H1 (cell line): ENCODE measurements at places on chromosomes 4 and X.
A peak's percentile ranks its signal among the peaks of the same experiment; 100 is the strongest.

DNA sequence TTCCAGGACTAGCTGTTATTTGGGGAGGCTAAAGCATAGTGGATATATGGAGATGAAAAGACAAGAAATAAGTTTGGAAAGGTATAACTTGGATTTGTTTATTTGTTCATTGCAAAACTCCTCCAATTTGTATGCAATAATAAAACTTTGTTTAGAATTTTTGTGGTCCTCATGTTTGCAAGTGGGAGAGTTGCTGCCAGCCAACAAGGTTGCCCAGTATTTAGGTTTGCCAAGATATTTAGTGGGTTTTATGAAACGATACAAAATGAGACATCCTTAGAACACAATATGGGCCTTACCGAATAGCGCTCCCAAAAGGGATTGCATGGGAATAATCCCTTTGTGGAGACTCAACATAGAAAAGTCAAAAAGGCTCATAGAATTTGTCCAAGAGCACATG lies 162.1 kb downstream of the INPP4B start:
- DNase-seq: no peak

GRCh38 chr4:84750260-84750959 lies 167.5 kb downstream of the CDS1 start:
- no peak for DNase-seq

DNA sequence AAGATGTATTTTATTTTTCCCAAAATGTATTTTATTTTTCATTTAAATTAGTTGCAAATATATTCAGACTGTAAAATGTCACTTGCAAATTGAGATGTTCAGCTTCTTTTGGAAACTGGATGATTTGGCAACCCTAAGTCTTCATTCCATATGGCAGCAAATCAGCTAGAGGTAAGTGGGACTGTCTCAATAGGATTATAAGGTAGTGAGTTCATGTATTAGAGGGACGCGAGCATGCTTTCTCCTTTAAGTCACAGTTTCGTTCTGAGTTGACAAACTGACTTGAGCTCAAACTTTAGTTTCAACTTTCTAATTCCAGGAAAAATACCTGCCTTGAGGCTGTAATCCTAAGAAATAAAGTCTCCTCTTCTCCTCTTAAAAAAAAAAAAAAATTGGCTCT lies 44.2 kb upstream of the TMEM131L start:
- no peak for DNase-seq

DNA sequence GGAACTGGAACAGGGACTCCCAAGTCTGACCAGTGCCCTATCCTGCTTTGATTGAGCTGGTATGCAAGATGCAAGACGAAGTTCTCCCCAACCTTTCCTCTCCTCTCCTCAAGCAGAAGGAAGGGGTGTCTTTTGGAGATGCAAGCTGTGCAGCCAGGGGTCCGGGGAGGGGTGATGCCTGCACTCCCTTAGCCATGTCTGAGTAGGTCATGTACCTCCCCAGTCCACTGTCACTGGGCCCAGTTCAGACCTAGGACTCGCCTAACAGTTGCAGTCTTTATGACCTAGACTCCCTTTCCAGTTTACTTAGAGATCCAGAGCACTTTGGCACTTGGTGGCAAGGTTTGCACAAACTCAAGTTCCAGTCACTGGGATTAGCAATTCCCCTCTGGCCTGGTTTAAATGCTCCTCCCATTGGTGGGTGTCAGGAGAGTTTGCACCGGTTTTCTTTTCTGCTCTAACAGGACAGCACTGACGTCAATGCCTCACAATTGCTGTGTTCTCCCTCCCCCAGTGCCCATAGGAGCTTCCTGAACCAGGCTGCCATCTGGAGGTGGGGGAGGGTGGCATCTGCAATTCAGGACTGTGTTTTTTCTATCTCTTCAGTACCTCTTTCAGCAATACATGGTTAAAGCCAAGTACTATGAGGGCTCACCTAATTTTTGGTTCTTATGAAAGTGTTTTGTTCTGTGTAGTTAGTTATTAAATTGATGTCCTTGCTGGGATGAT lies 782.2 kb downstream of the ARAP2 start:
- no peak for DNase-seq

DNA sequence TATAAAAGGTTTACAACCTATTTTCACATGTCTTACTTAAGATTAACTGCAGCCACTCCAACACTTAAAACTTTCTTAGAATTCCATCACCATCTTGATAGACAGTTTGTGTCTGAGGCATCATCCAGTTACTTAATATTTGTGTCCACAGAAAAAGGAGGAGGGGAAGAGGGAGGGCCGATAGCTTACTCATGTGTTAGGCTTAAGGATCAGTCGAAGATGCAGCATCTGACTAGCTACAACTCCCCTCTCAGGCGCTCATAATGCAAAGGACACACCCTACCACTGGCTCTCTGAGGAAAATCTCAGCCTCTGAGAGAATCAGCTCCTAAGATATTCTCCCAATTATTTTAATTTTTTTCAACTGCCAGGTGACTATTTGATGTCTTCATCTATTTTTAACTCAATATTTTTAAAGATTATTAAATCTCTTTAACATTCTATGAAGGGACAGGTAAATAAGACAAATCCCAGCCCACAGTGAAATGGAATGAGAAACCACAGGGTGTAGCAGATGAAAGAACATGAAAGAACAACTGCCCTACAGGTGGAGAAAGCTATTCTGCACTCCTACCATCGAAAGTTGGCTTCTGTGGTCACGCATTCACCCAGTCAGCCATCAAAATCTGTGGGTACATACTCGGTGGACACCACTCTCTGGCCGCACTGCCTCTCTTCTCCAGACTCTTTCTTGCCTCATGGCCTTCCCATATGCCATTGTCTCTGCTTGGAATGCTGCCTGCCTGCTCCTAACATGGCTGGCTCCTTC lies 48.0 kb downstream of the ARAP2 start:
- no peak for DNase-seq

GRCh38 chr4:1378559-1379231 lies 27.5 kb downstream of the NKX1-1 start:
- DNase-seq: no peak

DNA sequence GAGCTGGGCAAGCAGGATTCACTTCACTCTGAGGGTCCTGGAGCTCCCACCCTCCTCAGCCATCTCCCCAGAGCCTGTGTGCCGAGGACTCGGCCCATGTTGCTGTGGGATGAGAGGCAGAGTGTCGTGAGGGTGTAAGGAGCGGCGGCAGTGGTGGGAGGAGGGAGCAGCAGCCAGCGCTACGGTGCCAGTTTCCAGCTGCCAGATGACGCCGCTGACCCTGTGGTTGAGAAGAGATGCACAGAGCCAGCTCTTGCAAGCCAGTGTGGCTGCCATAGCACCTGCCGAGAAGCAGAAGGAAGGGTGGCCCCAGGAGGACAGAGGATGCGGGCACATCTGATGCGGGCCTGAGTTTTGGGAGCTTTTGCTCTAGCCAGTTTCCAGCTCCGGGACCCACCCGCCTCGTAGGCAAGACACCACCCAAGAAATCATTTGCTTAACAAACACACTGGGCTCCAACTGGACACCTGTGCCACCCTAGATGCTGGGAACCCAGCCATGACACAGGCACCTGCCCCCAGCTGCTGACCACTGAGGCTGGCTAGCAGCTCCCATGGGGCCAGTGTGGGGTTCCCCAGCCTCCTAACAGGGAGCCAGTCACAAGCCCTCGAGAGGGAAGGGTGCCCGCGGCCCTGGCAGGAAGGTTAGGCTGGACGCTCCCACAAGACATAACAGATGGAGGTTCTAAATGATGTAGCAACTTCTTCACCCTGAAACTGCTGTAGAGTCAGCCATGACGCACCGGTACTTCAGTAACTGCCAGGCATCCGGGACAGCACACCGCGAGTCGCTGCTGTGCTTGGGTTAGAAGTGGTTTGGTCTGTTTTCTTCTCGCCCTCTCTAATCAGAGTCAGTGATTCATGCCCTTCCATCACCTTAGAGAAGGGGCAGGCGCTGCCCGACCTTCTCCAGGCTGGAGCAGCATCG lies 8.9 kb downstream of the MSANTD1 start:
- no peak for DNase-seq

DNA sequence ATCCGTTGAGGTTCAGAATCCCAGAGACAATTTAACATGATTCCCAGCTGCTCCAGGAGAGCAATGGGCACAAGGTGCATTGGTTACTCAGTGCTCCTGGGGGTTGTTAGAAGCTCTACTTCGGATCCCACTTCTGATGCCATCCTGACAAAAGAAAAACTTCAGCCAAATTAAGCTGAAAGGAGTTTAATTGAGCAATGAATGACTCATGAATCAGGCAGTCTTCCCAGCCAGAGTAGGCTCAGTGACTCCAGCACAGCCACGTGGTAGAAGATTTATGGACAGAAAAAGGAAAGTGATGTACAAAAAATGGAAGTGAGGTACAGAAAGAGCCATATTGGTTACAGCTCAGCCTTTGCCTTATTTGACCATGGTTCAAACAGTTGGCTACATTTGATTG lies 95.7 kb downstream of the PWWP3B start:
- no peak for DNase-seq

- no peak for DNase-seq
Measured at GRCh38 chr4:118087366-118087765, 53.1 kb downstream of the NDST3 start.

- DNase-seq: no peak
Measured at GRCh38 chr4:141240671-141241070, 20.0 kb downstream of the ZNF330 start.

DNA sequence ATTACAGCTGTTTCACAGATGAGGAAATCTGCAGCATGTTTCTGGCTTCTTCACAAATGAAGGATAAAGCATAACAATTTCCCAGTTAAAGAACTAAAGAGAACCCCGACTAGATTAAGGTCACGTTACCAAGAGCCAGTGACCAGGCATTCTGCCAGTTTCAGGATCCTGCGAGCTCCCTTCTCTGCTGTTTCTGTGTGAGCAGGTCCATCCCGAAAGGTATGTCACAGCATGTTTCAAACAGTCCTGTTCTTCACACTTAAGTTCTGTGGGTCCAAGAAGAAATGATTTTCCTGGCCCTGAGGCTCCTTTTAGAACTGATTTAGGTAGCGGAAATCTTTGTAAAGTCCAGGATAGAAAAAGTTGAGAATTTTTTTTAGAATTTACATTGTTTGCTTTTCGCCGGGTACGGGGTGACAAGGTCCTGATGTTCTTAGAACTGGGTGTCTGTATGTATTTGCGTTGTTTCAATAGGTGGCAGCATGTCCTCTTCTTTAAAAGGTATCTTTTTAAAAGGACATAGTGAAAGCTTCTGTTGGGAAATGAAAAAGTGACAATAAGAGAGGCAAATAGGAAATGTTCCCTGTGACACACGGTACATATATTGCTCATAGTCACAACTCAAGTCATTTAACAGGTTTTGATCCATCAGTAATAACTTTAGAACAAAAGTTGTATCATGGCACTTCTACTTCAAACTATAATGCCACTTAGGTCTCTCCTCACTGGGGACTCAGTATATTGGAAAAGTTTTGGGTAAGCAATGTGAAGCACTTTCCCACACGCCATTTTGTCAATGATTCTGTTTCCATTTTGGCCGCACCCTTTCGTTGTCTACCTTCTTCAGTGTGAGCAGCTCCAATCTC lies 18.4 kb downstream of the IL21 start:
- no peak for DNase-seq

GRCh38 chr4:185082561-185082960 lies 60.5 kb upstream of the SLC25A4 start:
- no peak for DNase-seq

GRCh38 chr4:89142691-89143669 lies 31.6 kb downstream of the TIGD2 start:
- DNase-seq: no peak

GRCh38 chr4:92969650-92970379 lies 666.0 kb downstream of the GRID2 start:
- no peak for DNase-seq

- DNase-seq: no peak
Measured at GRCh38 chr4:37546586-37546985, 139.6 kb downstream of the RELL1 start.

GRCh38 chrX:121761845-121762244 lies 714.4 kb downstream of the GLUD2 start:
- DNase-seq: no peak

DNA sequence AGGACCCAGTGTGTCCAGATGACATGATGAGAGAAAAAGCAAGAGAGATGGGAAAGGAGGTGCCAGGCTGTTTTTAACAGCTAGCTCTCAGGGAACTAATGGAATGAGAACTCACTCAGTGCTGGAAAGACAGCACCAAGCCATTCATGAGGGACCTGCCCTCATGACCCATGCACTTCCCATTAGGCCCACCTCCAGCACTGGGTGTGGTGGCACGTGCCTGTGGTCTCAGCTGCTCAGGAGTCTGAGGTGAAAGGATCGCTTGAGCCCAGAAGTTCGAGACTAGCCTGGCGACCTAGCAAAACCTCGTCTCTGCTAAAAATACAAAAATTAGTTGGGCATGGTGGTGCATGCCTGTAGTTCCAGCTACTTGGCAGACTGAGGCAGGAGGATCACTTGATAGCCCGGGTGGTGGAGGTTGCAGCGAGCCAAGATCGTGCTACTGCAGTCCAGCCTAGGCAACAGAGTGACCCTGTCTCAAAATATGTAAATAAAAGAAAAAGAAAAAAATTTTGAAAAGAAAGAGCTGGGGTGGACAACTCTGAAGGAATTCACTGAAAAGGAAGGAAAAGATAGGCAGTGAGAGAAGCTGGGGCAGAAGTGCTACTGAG lies 50.9 kb downstream of the FAM193A start:
- DNase-seq: no peak

DNA sequence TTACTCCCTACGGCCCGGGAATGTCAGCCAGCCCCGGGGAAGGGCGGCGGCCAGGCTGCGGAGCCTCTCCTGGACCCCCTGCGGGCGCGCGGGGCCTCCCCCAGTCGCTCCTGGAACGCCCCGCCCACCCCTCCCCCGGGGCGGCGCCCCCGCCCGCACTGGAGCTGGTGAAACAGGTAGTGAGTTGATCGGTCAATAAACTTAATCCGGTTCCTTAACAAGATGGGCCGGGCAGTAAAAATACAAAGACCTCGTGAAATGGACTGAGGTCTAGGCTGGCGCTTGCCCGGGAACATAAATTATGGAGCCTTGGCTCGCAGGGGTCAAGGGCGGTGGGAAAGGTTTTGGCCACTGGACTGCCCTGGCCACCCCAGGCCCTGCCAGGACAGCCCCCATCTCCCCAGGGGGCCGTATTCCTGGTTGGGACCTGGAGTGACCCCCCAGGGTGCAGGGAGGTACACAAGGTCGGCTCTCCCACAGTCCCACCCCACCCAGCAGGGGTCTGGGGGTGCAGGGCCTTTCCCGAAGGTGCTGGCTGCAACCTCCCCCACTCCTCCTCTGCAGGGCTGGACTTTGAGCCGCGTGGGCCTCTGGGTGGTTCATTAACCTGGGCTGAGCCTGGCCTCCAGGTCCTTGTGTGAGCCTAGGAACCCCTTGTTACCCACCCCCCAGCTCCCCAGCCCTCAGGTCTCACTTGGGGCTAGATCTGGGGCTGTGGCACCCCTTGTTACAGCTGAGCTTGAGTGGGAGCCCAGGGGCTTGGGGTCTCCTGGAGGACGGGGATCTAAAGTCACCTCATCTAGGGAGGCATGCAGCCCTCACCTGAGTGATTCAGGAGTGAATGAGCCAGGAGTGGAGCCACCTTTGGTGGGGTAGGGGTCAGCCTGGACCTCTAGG lies 2.5 kb downstream of the FGFR3 start:
- no peak for DNase-seq

- DNase-seq: peak; percentile 93
Measured at GRCh38 chr4:3747581-3747904, 18.6 kb upstream of the ADRA2C start.

- DNase-seq: no peak
Measured at GRCh38 chr4:185502386-185502785, 30.9 kb upstream of the CCDC110 start.
